ENCODE measurements at places on chromosomes 2 and 18.

- no peak for DNase-seq
These were observed 43.8 kb downstream of the ARL6IP6 start for GRCh38 chr2:152762202-152762601.

GRCh38 chr18:3753106-3753505, 303.1 kb downstream of the TGIF1 start:
- no peak for DNase-seq

GRCh38 chr18:35050705-35051195, 9.5 kb downstream of the MAPRE2 start:
- no peak for DNase-seq

- DNase-seq, result no peak
These were observed 9.9 kb downstream of the ACVR1 start for GRCh38 chr2:157866202-157866601.

DNA sequence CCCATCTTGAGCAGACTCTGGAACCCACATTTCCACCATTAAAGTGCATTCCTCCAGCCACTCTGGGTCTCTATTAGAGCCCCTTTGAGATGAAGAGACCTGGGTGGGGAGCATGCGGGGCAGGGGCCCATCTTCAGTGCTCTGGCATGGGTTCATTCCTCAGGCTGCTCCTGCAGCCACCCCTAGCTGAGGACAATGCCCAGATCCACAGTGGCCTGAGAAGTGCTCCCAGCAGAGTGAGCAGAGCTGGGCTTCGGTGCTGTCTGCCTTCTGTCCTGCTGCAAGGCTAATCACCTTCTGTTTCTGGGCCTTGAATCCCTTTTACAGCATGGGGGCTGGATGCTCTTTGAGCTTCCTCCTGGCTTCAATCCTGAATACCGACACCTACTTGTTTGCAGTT, 169.8 kb downstream of the TRIM43 start:
- no peak for DNase-seq

DNA sequence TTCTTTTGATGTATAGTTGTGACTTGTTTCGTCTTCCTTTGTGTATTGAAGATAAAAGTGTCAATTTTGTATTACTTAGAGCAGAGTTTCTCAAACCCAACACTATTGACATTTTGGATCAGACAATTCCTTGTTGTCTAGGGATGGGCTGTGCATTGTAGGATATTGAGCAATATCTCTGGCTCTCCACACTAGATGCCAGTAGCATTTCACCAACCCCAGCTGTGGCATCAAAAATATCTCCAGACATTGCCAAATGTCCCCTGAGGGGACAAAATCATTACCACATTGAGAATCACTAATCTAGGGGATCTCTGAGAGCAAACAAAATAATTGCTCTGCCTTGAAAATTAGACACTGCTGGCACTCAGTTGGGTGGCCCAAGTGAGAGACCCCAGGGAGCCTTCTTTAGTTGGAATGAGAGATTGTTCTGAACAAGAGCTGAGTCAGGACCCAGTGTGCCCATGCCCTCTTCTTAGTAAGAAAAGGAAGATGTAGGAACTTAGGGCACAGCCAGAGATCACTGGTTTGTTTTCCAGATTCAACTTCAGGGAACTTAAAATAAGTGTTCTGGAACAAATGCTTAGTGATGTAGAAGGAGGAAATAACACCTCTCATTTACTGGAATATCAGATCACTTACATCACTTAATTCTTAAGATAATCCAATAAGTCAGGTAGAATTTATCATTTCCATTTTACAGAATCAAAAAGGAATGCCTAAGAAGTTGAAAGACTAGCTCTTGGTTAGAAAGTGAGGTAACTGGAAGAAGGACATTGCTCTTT, 466.6 kb upstream of the TNP1 start:
- no peak for DNase-seq

- no peak for DNase-seq
These were observed 310.1 kb downstream of the EXOC6B start for GRCh38 chr2:72515696-72516095.

- DNase-seq, result no peak
These were observed 234.2 kb upstream of the SPOPL start for GRCh38 chr2:138267161-138267901.

DNA sequence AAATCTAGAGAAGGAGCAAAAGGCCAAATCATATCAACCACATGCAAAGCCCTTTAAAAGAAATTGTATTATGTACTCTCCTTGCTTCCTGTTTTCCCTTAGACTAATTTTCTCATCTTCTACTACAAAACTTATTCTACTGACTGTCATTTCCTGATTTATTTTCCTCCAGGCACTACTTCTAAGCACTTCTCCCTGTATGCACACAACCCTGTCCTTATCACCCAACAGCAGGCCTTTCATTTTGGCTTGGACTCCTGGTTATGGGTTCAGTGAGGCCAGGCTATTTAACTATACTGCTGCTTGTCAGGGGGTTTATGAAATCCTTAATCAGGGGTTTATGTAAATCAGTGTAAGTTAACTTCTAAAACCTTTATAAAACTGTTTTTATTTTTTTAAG, 205.1 kb upstream of the FAM98A start:
- DNase-seq, result no peak

- DNase-seq, result no peak
These were observed 10.6 kb upstream of the ZNF516 start for GRCh38 chr18:76505614-76506013.

GRCh38 chr2:152462120-152462519, 127.1 kb downstream of the FMNL2 start:
- DNase-seq, result no peak

DNA sequence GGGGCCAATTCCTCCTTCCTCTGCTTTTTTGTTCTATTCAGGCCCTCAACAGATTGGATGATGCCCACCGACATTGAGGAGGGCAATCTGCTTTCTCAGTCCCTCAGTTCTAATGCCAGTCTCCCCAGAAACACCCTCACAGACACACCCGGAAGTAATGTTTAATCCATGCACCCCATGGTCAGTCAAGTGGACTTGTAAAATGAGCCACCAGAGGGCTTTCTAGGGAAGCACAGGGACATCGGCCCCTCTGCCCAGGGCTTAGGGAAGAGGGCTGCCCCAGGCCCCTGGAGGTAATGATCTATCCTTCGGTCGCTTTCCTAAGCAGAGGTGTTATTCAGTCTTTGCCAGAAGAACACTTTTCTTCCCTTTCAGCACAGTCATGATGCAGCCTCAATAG, 107.4 kb downstream of the PDCL3 start:
- no peak for DNase-seq

DNA sequence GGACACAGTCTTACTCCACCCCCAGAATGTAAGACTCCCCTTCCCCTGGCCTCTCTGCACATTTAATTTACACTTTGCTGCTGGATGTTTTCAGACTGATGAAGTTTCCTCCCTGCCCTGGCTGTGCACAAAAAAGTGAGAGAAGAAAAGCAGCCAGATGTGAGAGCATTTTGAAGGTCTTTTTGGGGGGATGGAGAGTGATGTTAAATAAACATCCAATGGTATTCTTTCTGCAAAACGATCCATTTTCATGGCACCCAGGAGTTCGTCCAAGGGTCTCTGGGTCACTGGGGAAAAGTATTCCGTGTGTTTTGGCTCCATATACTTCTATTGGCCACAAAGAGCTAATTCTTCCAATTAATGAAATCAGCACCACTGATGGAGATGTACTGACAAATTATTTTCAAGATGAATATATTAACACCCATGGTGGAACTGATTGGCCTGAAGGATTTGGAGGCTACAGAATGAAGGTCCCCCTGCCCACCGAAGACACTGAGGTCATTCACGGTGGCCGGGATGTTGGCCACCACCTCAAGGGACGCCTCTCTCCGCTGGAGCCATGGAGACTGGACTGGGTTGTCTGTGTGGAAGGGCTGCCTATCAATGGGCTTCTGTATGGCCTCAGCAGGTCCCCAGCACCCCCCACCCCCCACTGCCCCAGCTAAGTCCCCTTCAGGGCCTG, 107.6 kb upstream of the PKDCC start:
- no peak for DNase-seq

- DNase-seq, result no peak
These were observed 159.7 kb downstream of the SOCS6 start for GRCh38 chr18:70448588-70448987.

- DNase-seq, result no peak
These were observed 86.1 kb upstream of the BOD1L2 start for GRCh38 chr18:57060814-57061213.

DNA sequence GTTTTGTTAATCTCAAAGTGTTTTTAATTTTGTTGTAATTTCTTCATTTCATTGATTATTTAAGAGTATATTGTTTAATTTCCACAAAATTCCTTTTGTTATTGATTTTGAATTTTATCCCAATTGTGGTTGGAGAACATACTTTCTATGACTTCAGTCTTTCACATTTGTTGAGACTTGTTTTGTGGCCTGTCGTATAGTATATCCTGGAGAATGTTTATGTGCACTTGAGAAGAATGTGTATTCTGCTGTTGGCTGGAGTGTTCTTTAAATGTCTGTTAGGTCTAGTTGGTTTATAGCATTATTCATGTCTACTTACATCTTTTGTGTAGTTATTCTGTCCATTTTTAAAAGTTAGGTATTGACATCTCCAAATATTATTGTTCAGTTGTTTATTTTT, 120.3 kb downstream of the TTC27 start:
- DNase-seq, result no peak

GRCh38 chr2:174177316-174177890, 70.9 kb downstream of the OLA1 start:
- DNase-seq, result no peak

- no peak for DNase-seq
These were observed 16.4 kb downstream of the RMC1 start for GRCh38 chr18:23519734-23520133.

- no peak for DNase-seq
These were observed 128.9 kb downstream of the HDAC4 start for GRCh38 chr2:239271882-239272281.

DNA sequence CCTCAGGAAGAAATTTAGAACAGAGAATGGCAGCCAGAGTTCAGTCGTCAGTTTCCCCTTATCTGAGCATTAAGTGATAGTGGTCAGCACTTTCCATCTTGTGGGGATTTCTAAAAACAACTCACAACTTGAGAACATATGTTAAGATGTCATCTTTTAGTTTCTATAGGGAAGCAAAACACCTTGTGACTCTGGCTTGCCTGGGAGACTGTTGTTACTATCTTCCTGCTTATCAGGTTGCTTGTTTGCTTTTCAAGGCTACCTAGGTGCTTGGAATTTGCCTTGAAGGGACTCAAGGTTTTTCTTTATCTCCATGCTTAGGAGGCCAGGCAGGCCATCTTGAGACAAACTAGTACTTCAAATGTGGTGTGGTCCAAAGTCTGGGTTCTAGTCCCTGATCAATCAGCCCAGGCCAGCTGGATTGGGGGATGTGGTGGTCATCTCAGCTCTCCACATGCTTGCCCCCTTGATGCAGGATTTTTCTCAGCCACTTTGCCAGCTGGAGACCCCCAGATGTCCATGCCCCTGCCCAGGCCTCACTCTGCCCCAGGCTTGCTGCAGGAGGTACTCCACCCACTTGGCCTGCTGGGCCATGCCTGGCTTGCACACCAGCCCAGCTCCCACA, 125.9 kb downstream of the LYPD1 start:
- no peak for DNase-seq

GRCh38 chr18:58511897-58512581, 116.9 kb downstream of the ALPK2 start:
- no peak for DNase-seq

- DNase-seq, result no peak
These were observed 97.2 kb downstream of the TDRD15 start for GRCh38 chr2:21220930-21221329.

GRCh38 chr2:122011493-122012270, 256.2 kb downstream of the TSN start:
- no peak for DNase-seq

DNA sequence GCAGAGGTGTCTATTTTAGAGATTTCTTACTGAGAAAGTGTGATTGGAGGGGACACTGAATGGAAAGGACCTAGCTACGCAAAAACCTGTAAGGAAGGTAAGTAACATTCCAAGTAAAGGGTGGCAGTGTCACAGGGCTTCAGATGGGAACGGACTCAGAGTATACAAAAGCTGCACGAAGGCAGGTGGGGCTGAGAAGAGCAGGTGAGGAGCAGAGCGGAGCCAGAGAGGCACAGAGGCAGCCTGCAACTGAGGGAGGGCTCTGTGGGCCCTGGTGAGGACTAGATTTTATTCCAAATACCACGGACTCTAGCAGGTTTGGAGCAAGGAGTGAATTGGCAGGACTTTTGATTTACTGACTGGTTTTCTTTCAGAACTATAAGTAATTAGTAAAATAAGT, 331.3 kb upstream of the PKDCC start:
- DNase-seq, result no peak

GRCh38 chr2:152339556-152340286, 4.7 kb downstream of the FMNL2 start:
- DNase-seq, result no peak

- DNase-seq, result no peak
These were observed 20.4 kb upstream of the CABLES1 start for GRCh38 chr18:23114911-23115310.

GRCh38 chr2:134431838-134432434, 178.1 kb downstream of the MGAT5 start:
- no peak for DNase-seq

- no peak for DNase-seq
These were observed 25.8 kb downstream of the PKP4 start for GRCh38 chr2:158482594-158482993.

DNA sequence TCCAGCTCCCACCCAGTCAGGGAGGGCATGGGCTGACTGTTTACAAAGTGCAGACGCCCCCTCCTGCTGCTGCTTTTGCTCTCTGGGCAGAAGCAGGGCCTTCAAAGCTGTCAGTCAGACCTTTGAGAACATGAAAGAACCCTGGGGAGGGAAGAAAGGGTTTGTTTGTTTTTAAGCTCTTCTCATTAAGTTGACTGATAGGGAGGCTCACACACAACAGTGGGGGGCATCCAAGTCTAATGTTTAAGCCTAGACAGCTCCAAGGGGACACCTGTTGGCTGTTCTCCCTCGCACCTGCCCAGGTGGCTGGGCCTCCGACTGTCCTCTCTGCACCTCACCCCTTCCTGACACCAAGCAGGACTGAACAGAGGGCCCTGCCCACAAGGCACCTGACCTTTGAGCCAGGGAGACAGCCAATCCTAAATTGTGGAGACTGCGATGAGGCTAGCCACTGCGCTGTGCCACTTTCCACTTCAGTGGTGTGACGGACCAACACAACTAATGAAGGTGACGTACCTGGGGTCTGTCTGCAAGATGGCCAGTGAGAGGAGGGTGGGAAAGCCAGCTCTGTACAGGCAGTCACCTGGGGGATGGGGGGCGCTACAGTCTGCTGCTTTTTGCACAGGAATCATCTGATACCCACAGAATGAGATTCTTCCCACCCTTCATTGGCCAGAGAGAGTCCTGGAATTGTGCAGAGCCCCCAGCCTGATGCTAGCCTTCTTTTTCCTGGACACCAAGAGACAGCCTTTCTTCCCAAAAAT, 16.3 kb downstream of the ST6GAL2 start:
- DNase-seq, result no peak

GRCh38 chr2:37365669-37366068, 21.2 kb downstream of the QPCT start:
- no peak for DNase-seq
